ENCODE measurements at places on chromosomes 5 and 9.
A peak's percentile ranks its signal among the peaks of the same experiment; 100 is the strongest.

DNA sequence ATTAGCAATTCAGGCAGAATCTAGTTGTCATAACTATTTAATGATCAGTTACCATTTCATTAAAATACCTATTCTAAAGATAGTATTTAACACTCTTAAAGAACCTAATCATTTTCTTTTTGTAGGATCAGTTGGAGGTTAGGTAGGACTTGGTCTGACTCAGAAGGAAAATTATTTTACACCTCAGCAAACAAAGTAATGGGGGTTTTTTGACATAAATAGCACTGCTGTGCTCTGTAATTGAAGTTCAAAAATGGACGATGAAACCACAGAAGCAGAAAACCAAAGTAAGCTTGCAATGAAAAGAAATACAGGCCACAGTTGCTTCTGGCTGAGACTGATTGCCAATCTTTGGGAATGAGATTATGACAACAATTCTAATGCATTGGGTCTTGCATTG is 187.0 kb upstream of the TRPM3 start:
- no peak for ATAC-seq

GRCh38 chr5:101561018-101561417 is 657.9 kb upstream of the ST8SIA4 start:
- ATAC-seq, result no peak

GRCh38 chr5:57538341-57538955 is 55.8 kb upstream of the ACTBL2 start:
- no peak for ATAC-seq

GRCh38 chr5:149869411-149869821 is 75.2 kb downstream of the PDE6A start:
- no peak for ATAC-seq

DNA sequence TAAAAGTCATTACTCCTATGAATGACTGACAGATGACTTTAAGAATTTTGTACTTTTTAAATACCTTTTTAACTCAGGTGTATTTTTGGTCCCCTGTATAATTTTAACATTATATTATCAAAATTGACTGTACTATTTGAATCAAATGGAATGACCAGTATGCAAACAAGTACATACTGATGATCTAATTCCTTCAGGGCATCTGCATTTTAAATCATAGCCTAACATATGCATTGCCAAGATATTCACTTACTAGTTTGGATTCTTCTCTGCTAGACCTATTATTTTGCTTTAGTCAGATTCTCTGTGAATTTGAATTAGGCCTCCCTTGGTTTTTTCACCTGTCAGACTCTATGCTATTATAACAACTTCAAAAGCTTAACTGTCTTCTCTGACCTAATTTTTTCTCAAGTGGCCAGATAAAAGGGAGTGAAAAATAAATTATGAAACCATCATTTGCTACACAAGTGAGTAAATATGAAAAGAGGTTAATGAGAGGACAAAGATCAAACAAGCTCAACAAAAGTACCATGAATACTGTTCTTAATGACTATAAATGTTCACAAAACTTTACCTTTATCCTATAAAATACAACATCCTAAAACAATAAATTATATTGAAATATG is 1505.2 kb upstream of the CDH9 start:
- ATAC-seq, result no peak

- no peak for ATAC-seq
Measured at GRCh38 chr5:157033071-157033583, 25.8 kb downstream of the HAVCR1 start.

- ATAC-seq, result no peak
Measured at GRCh38 chr5:31981361-31981945, 192.7 kb downstream of the GOLPH3 start.

- no peak for ATAC-seq
Measured at GRCh38 chr5:154293219-154293618, 102.7 kb downstream of the GALNT10 start.

- peak; percentile 2 for ATAC-seq
Measured at GRCh38 chr9:33167972-33168461, 881 bp upstream of the B4GALT1 start.

- ATAC-seq, result no peak
Measured at GRCh38 chr9:81321551-81321950, 367.8 kb downstream of the TLE1 start.

Data from SK-N-SH treated with all-trans-retinoic acid at 6 μM for 48 hours (cell line).